ENCODE measurements at places on chromosomes 12 and 14. TPM values are rescaled to one million over a fixed set of nuclear protein-coding genes. Genes with fewer than 3 reads are reported as not detected.
A peak's percentile ranks its signal among the peaks of the same experiment; 100 is the strongest.

PLCZ1 gene
- total RNA-seq = not detected

C14orf39 gene
- 1.0 TPM for total RNA-seq

PRPH gene
- total RNA-seq = 0.26 TPM

PRH2 gene
- not detected for total RNA-seq

RBM19 gene
- total RNA-seq = 14.0 TPM

RERG gene
- 0.53 TPM for total RNA-seq

SLC7A8 gene
- 1.1 TPM for total RNA-seq

ACVRL1 gene
- total RNA-seq = under 0.01 TPM

- DNase-seq = no peak
These were observed 42.9 kb downstream of the P2RX4 start for GRCh38 chr12:121252712-121253345.

- DNase-seq = no peak
These were observed 9.3 kb upstream of the ESPL1 start for GRCh38 chr12:53258541-53259539.

DNA sequence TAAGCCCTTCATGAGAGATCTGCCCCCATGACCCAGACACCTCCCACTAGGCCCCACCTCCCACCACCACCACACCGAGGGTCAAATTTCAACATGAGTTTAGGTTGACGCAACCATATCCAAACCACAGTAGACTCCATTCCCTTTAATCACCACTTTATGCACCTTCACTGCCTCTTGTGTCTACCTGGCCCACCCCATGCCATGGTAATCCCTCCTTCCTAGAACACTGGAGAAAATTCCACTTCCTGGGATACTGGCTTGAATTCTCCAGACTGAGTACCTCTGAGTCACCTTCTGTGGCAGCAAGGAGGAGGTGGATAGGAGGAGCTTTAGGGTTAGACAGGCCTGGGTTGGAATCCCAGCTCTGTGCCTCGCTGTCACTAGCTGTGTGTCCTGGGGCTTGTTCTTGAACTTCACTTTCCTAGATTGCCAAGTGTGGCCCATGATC lies 26.1 kb upstream of the CIPC start:
- DNase-seq = peak; percentile 94

DNA sequence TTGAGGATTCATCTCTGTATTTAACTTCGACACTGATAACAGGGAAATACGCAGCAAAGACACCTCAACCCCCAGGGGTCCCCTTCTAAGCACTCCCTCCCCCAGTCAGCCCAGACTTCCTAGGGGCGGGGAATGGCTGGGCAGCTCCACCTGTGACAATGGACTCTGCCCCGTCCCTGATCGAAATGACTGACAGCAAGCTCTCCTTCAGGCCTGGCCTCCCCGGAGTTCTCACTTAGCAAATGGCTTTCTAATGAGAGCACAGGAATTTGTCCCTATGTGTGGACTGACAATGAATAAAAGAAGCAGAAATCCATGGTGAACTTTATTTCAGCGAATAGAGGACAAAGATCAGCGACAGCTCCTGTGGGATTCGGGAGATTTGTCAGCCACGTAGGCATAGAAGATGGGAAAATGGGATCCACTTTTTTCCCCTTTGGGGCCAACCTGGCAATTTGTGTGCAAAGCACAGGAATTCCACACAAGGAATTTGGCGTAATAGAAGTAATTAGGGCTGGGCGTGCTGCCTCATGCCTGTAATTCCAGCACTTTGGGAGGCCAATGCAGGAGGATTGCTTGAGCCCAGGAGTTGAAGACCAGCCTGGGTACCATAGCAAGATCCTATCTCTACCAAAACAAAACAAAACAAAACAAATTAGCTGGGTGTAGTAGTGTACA lies 63.8 kb downstream of the TNFAIP2 start:
- no peak for DNase-seq

- no peak for DNase-seq
These were observed 308.8 kb downstream of the EGLN3 start for GRCh38 chr14:33642080-33642479.

DNA sequence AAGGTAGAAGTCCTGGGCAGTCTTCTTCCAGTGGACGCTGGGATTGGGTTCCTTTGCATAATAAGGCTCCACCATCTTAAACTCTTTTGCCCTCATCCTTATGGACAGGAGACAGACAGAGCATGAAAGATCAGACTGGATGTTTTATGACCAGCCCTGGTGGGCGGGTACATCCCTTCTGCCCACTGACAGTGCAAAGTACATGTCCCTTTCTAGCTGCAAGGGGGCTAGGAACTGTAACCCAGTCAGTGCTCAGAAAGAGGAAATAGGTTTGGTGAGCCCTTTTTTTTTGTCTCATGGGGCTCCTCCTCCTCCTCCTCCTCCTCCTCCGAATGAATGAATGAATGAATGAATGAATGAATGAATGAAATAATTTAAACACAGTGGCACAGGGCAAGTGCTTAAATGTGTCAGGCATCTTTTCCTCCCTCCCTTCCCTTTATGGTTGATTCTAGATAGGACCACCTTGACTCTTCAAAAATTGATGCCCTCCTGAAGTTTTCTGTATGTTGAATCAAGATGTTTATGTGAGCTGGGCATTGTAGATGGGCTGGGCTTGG lies 36.4 kb upstream of the HNF1A start:
- DNase-seq = no peak

GRCh38 chr12:49348781-49349180 lies 2.1 kb downstream of the DNAJC22 start:
- no peak for DNase-seq

- DNase-seq = no peak
These were observed 83.8 kb downstream of the CCER1 start for GRCh38 chr12:90870971-90871725.

- DNase-seq = no peak
These were observed 6.0 kb downstream of the PLEKHH1 start for GRCh38 chr14:67539116-67539515.

GRCh38 chr14:84298663-84299195 lies 1231.2 kb upstream of the FLRT2 start:
- no peak for DNase-seq

DNA sequence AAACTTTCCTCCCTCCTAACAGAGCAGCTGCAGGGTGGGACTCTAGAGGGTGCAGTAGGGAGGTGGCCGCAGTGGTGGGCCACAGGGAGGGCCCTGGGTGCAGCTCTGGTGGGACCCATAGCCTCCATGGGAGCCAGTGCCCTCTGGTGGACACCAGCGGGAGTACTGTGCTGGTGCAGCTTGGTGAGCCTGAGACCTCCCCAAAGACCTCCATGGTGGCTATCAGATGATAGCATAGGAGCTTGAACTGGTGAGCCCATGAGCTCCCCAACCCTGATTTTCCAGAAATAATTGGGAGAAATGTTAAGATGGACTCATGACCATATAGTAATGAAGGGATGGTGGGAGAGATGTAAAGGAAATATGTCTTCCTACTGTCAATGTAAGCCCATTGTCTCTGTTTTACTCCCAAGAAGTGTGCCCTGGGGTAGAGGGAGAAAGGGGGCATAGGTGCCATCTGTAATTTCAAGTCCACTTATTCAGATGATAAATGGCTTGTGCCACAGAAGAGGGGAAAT lies 98.7 kb downstream of the GAS2L3 start:
- DNase-seq = no peak

- no peak for DNase-seq
These were observed 18.2 kb downstream of the PDE6H start for GRCh38 chr12:14991069-14991468.

Data from bronchial epithelial cell (primary cell).